ENCODE measurements at places on chromosomes 4 and X. TPM values are rescaled to one million over a fixed set of nuclear protein-coding genes. Genes with fewer than 3 reads are reported as not detected.

GRCh38 chr4:158738866-158739265 lies 15.7 kb upstream of the PPID start:
- no peak for DNase-seq

DNA sequence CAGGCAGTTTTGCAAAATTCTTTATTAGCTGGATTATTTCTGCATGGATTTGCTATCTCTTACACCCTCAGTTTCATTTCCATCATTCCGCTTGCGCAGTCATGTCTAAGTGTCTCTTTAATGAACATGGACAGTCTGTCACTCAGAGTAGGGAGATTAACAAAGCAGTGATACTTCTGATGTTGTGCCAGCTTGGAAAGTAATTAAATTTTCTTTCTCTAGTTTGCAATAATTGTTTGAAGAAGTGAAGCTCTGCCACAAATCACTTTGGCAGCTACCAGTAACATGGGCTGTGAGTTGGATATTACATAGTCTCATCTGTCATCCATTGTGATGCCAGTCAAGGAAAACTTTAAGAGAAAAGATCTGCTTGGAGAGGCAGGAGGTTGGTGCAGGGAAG lies 324.8 kb upstream of the NWD2 start:
- no peak for DNase-seq

DNA sequence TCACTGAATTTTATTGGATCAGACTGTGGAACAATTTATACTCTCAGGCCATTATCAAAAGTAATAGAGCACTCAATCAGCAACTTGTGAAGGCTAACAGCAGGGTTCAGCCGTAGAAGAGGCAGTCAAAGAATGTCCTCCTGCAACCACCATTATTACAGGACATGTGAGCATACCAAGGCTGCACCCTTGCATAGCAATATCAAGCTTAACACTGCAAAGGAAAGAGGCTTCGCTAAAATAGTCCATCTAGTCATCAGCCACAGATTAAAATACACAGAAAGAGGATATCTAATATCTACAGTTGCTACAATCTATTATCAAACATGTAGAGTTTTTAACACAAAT lies 42.9 kb upstream of the TMPRSS11B start:
- no peak for DNase-seq

DNA sequence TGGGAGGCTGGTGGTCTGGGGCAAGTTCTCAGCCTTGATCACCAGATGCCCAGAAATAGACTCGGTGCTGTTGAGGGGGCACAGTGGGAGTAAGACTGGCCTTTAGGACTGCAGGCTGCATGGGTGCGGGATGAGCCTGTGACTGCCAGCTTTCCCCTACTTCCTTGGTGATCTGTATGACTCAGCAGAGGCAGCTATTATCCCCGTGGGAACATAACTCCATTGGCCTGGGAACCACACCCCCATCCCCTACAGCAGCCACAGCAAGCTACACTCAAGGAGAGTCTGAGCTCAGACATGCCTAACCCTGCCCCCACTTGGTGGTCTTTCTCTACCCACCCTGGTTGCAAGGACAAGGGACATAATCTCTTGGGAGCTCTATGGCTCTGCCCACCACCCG lies 20.6 kb downstream of the CLIC2 start:
- no peak for DNase-seq

GRCh38 chr4:158176108-158176507 lies 3.3 kb upstream of the GASK1B start:
- DNase-seq = no peak

DNA sequence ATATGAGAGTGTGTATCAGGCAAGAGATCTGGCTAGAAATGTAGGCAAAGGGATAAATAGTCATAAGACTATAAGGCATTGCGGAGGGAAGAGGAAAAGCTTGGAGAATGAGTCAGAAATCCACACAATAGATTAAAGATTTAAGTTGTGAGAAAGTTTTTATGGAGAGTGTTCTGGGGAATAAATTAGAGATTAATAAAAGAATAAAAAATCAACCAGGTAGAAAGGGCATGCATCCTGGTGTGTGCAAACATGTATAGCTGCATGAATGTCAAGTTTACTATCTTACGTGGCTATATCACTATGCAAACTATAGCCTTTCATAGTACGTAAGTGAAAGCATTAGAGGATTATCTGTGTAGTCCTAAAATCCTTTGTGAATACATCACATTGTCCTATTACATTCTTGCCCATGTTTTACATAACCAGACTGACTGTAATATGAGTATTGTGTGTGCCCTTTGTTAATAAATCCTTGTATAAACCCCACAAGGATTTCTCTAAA lies 36.9 kb downstream of the SNCA start:
- DNase-seq = no peak

DNA sequence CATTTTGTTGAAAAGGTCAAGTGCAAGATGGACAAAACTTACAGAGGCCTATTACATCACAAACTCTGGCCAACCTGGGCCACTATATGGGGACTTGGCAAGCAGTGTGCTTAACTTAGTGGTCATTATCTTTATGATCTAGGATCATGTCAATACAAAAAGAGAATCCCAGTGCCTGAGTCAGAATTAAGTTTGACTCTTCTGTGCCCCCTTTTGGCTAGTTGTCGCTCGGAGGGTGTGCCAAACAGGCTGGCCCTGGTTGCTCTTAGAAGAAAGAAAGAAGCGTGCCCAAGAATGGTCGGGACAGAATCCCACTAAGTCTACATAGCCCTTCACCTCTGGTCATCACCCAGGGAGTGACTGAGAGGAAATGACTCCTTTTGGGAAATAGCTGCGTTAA lies 100.1 kb downstream of the EIF4E start:
- DNase-seq = peak; percentile 13

GRCh38 chrX:24424948-24425347 lies 40.1 kb upstream of the PDK3 start:
- DNase-seq = no peak

GRCh38 chrX:107978707-107979307 lies 3.4 kb downstream of the TEX13B start:
- DNase-seq = no peak

DNA sequence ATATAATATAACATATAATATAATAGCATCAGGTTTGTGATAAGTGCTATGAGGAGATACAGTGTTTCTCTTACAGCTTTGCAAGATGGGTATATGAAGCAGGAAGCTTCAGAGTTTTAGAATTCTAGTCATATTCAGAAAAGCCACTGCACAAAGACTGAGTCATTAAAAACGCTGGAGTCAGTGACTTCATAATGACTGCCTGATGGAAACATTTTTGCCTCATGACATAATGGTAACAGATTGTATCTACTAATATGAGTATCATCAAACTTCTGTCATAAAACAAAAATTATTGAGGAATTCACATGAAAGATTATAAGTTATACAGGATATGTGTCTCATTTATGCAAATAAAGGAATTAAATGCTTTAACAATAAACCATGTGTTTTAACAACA lies 46.8 kb downstream of the EPHA5 start:
- no peak for DNase-seq

DNA sequence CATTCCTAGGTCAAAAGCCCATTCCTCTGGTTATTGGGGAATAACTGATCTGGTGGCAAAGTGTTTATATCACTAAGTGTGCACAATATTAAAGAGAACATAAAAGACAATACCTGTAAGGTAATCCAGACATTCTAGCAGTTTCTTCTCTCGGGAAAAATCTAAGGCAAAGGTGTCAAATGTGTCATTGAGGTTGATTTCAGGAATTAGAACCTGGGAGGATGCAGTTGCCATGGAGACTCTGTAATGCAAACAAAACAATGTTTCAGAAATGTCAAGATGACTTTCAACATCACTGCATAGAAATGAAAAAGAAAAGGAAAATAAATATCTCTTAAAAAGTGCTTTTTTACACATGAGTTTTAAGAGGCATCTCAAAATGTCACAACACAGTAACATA lies 145.9 kb downstream of the MID1 start:
- DNase-seq = no peak

GRCh38 chr4:75289914-75290582 lies 224.2 kb downstream of the RCHY1 start:
- DNase-seq = no peak

- DNase-seq = no peak
Observed at GRCh38 chrX:129642641-129643040, 12.1 kb downstream of the APLN start.

DNA sequence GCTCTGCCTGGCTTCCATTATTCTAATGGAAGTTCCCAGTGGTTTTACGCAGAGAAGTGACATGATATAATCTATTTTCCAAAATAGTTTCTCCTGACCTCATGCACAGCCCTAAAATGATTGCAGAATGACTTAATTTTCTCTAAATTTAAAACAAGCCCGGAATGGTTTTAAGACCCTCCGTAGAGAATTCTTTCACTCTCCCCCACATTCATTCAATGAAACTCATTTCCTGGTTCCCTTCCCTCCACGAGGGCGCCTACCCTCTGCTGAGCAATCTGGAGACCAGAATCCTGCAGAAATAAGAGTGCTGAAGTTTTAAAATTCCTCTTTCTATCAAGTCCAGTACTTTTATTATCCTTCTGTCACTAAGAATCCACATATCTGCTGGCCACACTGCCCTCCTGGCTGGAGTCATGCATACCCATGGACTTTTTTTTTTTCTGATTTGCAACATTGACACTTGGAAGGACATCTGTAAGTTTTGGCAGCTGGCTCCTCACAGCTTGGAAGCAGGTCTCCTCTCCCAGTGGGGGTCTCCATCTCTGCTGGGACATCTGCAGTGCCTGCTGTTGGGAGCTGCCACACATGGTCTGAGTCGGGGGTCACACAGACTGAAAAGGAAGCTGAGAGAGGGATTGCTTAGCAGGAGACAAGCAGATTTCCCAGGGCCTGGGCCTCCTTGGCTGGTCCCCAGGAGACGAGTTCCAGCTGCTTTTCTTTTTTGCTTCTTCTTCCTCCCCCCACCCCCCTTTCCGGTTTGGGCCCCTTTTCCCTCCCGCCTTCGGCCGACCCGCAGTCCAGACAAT lies 86.1 kb downstream of the SOWAHB start:
- no peak for DNase-seq

DNA sequence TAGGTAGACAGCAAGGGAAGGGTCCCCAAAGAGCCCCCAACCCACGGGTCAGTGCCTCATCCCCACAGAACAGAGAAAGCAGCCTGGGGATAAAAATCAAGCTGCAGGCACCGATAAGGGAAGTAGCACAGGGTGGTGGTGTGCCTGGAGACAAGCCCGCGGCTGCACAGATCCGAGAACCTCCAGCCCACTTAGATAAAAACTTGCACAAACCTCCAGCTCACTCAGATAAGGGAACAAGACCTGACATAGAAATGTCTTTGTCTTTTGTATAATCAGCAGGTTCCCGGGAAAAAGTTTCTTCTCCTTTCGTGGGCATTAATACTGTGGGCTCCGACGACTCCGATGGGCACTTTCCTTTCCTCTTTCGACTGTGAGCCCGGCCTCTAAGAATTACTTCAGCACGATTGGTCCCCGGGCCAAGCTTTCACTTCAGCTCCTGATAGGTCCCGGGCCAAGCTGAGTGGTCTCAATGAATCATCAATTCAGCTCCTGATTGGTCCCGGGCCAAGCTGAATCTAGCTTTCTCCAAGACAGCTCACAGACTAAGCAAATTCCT lies 32.4 kb downstream of the PRDX4 start:
- peak; percentile 5 for DNase-seq

GRCh38 chr4:57051095-57051494 lies 59.1 kb downstream of the IGFBP7 start:
- no peak for DNase-seq

DNA sequence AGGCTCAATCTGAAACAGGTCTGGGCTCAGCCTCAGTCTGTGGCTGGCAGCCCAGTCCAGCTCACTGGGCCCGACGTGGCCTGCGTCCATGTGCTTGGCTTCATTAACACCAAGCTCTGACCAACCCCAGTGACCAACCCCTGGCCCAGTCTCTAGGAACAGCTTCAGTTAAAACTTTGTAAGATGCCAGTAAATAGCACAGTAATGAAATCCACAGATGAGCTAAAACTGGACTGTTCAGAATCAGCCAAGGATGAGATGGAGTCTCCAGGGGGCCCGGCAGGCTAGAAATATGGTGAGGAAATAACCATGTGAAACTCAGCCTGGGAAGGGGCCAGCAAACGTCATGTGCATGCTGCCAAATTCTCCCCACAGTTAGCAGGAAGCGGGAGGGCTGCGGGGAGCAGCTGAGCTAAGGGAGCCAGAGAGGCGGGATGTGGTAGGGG lies 37.1 kb upstream of the XPNPEP2 start:
- no peak for DNase-seq

DNA sequence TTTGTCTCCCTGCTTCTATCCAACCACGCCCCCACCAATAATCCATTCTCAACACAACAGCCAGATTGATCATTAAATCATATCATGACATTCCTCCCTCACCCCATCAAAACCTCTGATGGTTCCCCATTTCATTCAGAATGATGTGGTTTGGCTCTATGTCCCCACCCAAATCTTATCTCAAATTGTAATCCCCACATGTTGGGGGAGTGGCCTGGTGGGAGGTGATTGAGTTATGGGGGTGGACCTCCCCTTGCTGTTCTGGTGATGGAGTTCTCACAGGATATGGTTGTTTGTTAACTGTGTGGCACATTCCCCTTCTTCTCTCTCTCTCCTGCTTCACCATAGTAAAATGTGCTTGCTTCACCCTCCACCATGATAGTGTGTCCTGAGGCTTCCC lies 23.3 kb downstream of the TRMT2B start:
- no peak for DNase-seq

- DNase-seq = no peak
Observed at GRCh38 chr4:183288955-183289354, 31.1 kb downstream of the CLDN22 start.

DNA sequence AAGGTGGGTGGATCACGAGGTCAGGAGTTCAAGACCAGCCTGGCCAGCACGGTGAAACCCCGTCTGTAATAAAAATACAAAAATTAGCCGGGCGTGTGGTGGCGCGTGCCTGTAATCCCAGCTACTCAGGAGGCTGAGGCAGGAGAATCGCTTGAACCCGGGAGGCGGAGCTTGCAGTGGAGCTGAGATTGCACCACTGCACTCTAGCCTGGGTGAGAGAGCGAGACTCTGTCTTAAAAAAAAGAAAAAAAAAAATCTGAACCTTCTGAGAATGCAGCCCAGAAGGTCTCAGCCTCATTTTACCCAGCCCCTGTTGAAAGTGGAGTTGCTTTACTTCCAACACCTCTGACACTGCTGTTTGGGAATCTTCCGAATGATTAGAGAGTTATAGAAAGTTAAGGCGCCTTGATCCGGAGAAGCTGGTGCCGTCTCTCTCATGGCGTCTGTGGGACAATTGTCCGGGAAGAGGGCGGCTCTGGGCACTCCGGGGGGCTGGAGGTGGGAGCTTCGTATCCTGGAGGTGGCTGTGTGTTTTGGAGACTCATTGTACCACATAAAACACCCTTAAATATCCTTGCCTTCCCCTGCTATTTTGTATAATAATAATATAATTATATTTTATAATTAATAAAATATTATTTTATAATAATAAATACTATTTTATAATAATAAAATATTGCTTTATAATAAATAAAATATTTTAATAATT lies 92.7 kb upstream of the PPP2R3B start:
- no peak for DNase-seq

- DNase-seq = no peak
Observed at GRCh38 chr4:46425775-46426400, 36.0 kb upstream of the GABRA2 start.

- DNase-seq = peak; percentile 24
Observed at GRCh38 chrX:102515975-102516941, at the start of gene TMSB15A. TSS of gene TMSB15A (minus strand) at chrX:102516739.

The FDCSP gene
- 7.4 TPM for total RNA-seq

The ENAM gene
- total RNA-seq = 1.2 TPM

The FGF5 gene
- under 0.01 TPM for total RNA-seq

The LUZP4 gene
- not detected for total RNA-seq

The NHS gene
- 1.7 TPM for total RNA-seq

The C1QTNF7 gene
- total RNA-seq = 0.61 TPM

The GATA1 gene
- 0.57 TPM for total RNA-seq

The GJB1 gene
- not detected for total RNA-seq

All from thymus (tissue), 14 donors.